Suppressor macrophage treated with lipopolysaccharide for 1 hour (primary cell): ENCODE measurements at places on chromosomes 12 and 14.

- DNase-seq, result no peak
These were observed 254.6 kb downstream of the SEC23A start for GRCh38 chr14:38848243-38848935.

DNA sequence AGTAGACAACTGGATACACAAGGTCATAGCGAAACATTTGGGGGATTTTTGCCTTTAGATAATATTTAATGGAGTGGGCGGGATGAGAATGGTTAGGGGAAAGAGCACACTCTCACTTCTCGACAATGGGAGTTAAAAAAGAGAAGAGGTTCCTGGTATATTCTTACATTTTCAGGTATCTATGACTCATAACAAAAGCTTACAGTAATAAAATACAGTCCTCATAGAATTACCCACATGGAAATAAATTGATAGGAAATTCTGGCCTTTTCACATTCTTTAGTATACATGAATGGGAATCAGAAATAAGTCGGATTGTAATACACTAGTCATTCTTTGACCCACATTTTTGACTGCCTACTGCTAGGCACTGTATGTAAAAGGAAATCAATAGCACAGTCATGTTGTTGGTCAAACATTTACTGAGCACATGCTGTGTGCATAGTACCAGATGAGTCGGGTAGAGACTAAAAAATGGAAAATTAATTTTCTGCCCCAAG is 8.2 kb upstream of the CRADD start:
- DNase-seq, result no peak

- DNase-seq, result no peak
These were observed 532 bp downstream of the NOC4L start for GRCh38 chr12:132144810-132145168.

DNA sequence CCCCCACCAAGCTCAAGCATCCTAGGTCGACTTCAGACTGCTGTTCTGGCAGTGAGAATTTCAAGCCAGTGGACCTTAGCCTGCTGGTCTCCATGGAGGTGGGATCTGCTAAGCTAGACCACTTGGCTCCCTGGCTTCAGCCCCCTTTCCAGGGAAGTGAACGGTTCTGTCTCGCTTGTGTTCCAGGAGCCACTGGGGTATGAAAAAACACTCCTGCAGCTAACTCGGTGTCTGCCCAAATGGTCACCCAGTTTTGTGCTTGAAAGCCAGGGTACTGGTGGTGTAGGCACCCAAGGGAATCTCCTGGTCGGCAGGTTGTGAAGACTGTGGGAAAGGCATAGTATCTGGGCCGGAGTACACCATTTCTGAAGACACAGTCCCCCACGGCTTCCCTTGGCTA is 44.6 kb upstream of the FKBP4 start:
- DNase-seq, result no peak

- no peak for DNase-seq
These were observed 68.8 kb downstream of the RNFT2 start for GRCh38 chr12:116806845-116807440.

DNA sequence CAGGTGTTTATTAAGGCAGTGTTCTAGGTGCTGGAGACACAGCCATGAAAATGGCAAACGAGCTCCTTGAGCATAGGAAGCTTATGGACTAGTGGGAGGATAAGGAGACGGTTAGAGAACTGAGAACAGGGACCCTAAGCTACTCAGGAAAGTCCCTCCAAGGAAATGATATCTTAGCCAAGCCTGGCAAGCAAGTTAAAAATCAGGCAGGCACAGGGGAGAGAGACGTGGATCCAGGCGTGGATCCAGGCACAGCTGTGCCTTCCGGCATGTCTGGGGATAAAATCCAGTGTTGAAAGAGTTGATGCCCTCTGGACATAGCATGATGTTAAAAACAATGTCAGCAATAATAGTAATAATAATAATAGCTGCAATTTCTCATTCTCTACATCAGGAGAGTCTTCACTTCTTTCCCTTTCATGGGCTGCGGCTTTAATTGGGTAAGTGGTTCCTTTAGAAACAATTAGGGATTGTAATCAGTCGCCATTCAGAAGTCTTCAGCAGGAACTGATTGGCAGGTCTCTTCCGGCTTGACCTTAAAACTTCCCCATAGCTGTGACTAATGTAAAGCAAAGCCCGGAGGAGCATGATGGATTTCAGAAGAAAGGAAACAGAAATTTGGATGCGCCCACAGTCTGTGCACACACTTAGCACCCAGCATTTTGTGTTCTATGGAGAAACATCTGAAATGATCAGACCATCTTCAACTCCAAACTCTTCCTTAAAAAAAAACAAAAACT is 230.2 kb downstream of the SLC41A2 start:
- peak; percentile 99 for DNase-seq

DNA sequence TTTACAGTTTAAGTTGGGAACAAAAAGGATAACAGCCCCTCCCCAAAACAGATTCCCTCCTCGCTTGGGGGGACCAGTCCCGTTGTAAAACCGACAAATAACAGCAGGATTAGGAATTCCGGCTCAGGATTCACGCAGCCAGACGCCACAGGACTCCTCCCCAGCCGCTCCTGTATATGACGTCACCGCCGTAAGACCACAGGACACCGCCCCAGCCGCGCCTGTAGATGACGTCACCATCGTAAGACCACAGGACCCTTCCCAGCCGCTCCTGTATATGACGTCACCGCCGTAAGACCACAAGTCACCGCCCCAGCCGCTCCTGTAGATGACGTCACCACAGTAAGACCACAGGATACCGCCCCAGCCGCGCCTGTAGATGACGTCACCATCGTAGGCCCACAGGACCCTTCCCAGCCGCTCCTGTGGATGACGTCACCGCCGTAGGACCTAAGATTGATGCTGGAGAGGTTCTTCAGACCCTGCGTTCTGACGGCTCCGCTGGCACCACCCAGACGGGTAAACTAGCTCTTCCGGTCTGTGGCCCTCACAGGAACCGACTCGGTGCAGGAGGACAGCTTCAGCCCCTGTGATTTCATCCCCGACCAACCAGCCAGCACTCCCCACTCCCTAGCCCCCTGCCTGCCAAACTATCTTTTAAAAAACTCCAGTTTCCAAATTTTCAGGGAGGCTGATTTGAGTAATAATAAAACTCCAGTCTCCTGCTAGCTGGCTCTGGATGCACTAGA is 43.9 kb upstream of the FBRSL1 start:
- DNase-seq, result peak; percentile 68
